ENCODE measurements at places on chromosomes 6 and 20.

- DNase-seq, result no peak
Measured at GRCh38 chr6:71388856-71389527, 100.4 kb downstream of the OGFRL1 start.

DNA sequence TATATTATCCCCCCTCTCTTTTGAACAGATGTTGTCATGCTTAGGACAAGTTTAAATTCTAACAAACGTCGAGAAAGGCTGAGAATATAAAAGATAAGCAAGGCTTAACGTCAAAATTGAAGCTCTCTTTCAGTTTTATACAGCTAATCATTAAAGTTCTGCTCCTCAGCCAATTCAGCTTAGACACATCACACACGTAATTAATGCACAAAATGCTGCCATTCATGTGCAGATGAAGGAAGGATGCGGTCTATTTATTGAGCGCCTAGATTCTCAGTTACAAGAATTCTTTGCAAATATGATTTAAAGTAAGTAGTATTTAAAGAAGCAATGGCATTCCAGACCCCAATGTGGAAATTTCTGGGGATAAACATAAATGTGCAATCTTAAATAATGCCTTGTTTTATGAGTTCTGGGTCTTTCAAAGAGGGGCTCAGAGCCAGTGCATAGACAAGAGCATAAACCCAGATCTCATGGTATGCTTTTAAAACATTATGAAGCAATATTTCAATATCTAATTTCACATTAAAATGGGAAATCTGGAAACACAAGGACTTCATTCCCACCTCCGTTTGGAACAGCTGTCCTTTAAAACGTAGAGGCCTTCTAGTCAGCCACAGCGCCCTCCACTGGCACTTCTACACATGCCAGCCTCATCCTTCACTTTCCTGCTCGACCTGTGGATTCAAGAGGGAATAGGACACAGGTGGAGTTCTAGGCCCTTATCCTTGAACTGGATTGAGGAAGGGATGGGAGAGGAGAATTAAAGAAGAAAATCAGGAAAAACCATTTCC is 85.8 kb downstream of the LYRM4 start:
- no peak for DNase-seq

GRCh38 chr20:46682063-46682821 is 7.0 kb downstream of the TP53RK start:
- no peak for DNase-seq

DNA sequence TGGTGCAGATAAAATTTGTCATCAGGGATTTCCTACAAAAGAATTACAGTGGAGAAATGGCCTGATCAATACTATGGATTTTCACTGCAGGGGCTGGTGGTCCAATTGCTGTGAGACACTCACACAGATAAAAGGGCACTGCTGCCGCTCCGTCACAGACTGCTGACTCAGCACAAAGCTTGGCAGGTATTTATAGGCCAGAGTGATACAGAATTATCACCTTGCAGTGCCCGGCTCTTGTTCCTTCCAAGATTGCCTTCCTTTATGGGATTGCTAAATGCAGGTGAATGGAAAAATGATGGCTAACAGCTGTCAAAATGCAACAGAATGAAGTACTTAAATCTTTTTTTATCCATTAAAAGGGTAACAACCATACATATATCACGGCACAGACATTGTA is 247.8 kb upstream of the ZFP64 start:
- no peak for DNase-seq

DNA sequence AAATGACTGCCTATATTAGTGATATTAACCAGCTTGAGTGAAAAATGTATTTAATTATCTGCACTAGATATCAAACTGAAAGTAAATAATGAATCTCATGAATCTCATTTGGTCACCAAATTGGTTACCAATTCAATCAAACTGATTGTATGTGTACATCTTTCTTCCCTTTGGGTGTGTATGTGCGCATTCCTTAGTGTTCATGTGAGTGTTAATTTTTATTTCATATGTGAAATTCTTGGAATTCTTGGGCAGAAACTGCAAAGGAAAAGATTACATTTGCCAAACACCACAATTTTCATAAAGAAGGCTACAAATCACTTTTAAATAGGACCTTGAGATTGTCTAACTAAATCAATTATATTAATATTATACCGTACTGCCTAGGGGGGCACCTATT is 648.4 kb upstream of the MARCKS start:
- DNase-seq, result no peak

GRCh38 chr20:41196653-41197225 is 59.4 kb downstream of the PLCG1 start:
- no peak for DNase-seq

DNA sequence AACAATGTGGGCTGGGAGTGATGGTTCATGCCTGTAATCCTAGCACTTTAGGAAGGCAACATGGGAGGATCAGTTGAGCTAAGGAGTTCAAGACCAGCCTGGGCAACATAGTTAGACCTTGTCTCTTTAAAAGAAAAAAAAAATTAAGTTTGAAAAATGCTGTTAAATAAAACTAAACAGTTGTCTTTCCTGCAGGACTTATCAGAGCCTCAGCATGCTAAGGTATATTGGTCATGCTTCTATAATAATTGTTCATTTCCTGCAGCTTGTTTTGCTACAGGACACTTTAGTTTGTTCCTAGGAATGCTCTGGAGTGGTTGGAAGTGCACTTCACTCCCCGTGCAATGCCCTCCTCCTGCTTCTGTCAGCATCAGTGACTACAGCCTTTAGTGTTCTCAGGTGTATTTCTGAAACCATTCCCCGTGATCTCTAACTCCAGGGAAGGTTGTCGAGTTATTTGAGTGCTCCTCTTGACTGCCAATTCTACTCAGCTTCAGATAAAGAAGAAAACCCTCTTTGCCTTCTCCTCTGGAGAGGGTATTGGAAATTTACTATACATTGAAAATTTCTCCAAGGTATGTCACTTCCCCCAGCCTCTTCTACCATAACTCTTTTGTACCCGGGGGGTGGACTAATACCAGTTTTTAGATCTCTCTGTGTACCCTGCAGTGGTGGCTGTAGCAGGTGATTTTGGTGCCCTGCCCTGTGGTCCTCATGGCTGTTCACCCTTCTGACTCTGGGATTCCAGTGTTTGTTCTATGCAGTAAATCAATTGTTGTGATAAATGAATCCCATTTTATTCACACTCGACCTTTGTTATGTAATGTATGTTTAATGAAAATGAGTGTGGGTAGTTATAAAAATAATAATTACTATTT is 33.8 kb downstream of the NHLRC1 start:
- no peak for DNase-seq

- DNase-seq, result peak; percentile 43
Measured at GRCh38 chr20:50387996-50388332, 122.2 kb upstream of the PTPN1 start.

- DNase-seq, result no peak
Measured at GRCh38 chr6:4301871-4302270, 166.5 kb upstream of the ECI2 start.

DNA sequence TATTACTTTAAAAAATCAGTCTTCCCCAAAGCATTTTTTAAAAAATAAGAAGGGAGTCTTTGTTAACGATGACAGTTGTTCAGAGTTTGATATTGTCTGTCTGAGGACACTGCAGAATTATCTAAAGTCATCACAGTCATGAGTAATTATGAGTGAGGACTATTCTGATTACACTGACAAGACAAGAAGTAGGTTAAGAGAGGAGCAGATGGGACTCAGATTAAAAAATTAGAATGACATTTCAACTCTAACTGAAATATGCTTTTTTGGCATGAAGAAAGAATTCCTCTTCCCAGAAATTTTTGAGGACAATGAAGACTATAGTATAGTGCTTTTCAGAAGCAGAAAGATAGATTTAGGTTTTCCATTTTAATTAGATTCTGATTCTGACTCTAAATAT is 456.5 kb downstream of the EPHA7 start:
- DNase-seq, result no peak

DNA sequence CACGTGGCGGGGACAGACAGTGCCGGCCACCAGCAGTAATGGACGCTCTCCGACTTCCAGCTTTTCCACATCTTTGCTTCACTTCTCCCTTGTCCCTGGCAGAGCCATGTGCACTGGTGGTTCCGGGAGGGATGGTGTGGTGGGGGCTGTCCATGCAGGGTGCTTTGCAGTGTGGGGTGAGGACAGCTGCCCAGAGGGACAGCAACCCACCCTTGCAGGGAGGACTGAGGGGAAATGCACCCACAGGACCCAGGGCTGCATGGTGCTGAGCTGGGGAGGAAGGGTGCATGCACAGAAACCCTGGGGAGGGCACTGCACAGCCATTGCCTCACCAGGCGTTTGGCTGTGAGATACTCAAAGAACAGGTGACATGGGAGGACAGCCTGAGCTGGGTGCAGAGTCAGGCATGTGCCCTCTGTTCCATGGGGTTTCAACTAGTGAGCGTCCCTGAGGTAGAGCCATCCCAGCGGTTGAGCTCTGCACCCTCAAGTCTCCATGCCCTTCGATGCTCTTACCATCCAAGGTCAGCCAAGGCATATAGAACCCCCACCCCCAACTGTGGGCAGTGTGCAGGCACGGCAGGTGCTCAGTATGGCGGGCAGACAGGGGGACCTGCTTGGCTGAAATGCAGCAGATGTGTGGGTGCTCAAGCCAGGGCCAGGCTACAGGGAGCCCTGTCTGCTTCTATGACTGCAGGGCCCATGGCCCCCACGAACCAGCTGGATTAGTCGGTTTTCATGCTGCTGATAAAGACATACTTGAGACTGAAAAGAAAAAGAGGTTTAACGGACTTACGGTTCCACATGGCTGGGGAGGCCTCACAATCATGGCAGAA is 239.7 kb downstream of the TTLL2 start:
- no peak for DNase-seq

DNA sequence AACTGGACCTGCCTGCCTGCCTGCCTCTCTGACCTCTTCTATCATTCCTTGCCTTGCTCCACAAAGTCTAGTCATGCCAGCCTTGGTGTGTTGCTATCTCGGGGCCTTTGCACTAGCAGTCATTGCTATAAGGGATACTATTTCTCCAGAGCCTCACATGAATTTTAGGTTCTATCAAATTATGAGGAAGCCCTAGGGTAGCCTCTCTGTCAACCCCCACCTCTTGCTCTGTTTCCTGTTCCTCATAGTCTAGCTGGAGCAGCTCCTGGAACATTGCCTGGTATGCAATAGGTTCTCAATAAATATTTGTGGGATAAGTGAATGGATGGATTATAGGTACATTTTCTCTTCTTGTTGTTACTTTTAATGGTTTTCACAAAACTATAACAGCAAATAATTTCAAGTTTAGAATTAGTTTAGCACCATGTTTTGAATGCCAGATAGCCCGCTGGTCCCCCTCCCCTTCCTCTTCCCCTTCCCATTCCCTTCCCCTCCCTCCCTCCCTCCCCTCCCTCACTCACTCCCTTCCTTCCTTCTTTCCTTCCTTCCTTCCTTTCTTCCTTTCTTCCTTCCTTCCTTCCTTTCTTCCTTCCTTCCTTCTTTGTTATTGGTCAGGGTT is 46.9 kb upstream of the DTNBP1 start:
- no peak for DNase-seq

GRCh38 chr6:23659125-23659524 is 466.9 kb upstream of the NRSN1 start:
- no peak for DNase-seq

DNA sequence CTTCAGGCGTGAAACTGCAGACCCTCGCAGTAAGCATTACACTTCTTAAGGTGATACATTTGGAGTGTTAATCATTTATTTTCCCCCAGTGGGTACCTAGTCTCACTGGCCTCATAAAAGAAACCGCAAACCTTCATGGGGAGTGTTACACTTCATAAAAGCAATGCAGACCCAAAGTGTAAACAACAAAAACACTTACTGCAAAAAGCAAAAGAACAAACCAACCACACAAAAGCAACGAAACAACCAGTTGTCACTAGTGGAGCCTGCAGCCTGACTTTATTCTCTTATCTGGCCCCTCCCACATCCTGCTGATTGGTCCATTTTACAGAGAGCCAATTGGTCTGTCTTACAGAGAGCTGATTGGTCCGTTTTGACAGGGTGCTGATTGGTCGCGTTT is 23.8 kb downstream of the LY86 start:
- DNase-seq, result no peak

- no peak for DNase-seq
Measured at GRCh38 chr20:16571333-16571732, 1.9 kb downstream of the KIF16B start.

DNA sequence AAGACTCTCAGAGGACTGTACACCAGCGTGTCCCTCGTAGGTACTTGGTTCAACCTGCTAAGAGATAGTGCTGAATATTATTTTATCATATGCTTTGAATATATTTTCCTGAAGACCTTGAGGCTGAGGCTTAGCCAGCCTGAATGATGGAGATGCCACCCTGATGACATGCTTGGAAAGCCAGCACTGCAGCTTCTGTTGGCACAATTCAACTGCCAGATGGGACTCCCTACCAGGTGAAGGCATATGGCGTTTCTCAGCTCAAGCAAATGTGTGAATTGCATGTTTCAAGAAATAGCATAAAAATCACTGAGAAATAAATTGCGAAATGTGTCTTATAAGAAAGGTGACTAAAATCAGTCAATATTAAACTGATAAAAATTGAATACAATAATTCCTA is 228.1 kb upstream of the CST7 start:
- no peak for DNase-seq

DNA sequence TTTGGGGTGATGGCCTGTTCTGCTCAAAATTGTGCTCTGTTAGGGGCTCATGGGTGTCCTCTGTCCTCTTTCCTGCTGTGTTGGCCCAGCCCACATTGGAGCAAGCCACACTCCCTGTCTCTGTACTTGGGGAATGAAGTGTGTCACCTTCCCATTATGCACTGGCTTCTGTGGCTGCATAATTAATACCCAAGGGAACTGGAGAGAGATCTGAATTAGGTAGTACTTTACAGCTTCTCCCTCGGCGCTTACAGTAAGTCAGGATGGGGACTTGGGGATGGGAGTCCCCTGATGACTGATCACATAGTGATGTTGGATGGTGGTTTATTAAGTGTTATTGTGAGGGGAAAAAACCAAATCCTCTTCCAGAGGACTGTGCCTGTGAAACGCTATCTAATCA is 116.6 kb downstream of the FOXO3 start:
- DNase-seq, result no peak

DNA sequence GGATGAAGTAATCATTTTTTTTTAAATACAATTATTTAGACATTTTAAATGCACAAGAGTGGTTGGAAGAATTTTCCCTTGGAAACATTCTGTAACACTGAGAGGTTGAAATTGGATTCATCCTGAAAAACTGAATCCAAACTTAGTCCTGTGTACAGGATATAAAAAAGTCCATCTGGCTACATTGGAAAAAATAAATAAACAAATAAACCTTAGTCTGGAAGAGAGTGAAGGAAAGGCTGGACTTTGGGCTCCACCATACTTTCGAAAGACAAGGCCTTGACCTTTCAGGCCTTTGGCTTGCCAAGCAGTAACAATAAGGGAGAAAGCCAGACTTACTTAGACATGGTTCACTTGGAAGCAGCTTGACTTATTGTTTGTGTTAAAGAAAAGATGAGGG is 664.3 kb downstream of the TENT5A start:
- DNase-seq, result no peak

Data from common myeloid progenitor, CD34-positive (primary cell).